ENCODE measurements at places on chromosomes 4 and X.

DNA sequence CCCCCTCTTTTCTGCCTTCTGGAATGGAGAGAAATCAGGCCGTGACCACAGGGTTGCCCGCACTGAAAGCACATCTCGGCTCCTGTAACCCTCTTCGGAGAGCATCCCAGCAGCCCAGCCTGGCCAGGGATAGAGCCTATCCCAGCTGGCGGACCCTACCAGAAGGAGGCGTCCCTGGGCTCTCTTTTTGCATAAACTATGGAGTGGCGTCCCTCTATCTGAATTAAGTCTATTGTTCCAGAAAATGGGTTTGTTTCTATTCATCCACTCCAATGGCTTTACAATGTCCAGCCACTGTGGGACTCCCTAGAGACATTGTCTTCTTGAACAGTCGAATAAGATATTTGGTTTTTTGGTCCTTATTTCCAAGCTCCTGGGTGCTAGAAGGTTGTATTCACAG, 689 bp upstream of the NHSL2 start:
- no peak for DNase-seq

GRCh38 chr4:48347282-48347921, 6.1 kb downstream of the SLAIN2 start:
- no peak for DNase-seq

GRCh38 chr4:61913619-61914018, 713.5 kb downstream of the ADGRL3 start:
- no peak for DNase-seq

- DNase-seq: no peak
Observed at GRCh38 chr4:23614284-23614892, 275.5 kb downstream of the PPARGC1A start.

DNA sequence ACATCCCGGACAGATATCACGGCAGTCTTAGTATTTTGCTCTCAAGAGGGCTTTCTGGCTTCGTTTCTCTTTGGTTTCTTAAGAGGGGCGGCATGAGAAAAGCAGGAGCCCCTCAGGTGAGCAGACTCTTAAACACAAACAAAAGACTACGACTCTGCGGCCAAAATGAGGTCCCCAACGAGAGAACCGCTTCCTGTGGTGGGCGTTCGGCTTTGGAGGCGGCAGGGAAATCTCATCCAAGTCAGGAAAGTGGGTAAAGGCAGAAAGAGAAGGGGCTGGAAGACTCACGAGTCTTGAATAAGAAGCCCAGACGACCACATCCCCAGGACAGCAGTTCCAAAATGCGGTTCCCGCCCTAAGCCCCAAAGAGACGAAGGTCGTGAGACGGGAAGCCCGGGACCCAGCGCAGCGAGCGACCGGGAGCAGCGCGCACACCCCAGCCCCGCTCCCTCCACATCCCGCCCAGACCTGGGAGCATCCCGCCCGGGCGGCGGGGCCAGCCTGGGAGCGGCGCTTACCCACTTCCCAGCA, 409 bp downstream of the UGDH start:
- DNase-seq: peak; percentile 0

DNA sequence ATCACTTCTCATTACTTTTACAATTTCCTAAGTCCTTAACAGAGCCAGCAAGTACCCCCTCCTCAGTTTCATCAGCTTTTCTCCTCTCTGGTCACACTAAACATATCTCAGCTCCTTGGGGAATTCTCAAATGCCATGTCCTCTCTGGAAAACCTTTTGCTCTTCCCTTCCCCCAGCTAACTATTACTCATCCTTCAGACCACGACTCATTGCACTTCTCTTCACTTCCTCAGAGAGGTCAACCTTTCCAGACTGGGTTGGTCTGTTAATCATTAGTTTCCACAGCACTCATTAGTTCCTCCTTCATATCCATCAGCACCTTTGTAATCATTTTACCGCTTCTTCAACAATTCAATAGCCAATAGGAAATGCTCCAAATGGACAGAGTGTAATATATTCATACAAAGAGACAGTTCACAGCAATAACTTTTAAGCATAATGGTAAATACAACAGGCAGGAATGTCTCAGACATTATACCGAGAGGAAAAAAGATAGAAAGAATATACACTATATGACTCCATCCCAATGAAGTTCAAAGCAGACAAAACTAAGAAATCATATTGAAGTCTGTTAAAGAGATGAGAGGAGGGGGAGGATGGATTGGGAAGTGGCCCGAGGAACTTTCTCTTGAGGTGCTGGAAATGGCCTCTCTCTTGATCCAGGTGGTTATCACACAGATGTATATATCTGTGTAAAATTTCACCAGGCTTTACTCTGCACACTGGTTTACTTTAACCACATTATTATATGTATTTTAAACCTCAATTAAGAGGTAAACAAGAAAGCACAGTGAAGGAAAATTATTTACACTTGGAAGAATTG, 39.6 kb downstream of the DDX60L start:
- no peak for DNase-seq

- no peak for DNase-seq
Observed at GRCh38 chr4:75639124-75639695, 8.9 kb upstream of the CDKL2 start.

DNA sequence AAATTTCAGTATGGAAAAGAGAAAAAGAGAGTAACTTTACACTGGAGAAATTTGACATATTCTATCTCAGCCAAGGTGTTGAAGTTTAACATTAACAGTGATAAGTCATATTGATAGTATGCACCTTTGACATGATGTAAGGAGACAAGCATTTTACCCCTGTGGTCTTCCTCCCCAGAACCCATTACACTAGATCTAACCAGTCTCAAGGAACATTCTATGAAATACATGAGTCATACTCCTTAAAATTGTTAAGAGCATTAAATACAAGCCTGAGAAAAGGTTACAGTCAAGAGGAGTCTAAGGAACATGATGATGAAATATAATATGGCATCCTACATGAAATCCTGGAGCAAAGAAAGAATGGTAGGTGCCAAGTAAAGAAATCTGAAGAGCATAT, 1151.3 kb upstream of the IGFBP7 start:
- no peak for DNase-seq

- no peak for DNase-seq
Observed at GRCh38 chr4:3040452-3041191, 33.7 kb downstream of the HTT-AS start.

DNA sequence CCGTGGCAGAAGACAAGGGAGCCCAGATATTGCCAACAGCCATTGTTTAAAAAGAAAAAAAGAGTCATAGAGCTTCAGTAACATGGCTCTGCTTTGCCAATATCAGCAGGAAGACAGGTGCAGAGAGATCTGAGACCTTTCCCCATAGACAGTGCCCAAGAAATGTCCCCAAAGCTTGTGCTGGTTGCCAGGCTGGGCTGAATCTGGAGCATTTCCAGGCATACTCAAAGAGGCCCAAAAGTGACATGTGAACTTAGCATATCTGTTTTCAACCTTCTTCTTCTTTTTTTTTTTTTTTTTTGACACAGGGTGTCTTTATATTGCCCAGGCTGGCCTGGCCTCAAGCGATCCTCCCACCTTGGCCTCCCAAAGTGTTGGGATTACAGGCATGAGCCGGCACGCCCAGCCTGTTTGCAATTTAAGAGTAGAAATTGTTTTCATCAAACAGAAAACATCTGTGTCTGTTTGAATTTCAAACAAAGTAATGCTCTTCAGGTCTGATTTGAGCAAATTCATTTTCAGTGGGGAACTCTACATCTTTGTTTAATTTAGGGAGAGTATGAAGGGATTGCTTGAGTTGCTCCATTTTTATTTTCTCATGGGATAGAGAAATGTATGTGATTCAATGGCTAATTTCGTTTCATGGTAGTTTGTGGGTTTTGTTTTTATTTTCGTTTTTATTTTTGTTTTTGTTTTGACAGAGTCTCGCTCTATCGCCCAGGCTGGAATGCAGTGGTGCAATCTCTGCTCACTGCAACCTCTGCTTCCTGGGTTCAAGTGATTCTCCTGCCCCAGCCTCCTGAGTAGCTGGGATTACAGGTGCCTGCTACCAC, 56.6 kb upstream of the RBM47 start:
- DNase-seq: no peak

- DNase-seq: no peak
Observed at GRCh38 chr4:177091515-177091914, 218.2 kb upstream of the NEIL3 start.

DNA sequence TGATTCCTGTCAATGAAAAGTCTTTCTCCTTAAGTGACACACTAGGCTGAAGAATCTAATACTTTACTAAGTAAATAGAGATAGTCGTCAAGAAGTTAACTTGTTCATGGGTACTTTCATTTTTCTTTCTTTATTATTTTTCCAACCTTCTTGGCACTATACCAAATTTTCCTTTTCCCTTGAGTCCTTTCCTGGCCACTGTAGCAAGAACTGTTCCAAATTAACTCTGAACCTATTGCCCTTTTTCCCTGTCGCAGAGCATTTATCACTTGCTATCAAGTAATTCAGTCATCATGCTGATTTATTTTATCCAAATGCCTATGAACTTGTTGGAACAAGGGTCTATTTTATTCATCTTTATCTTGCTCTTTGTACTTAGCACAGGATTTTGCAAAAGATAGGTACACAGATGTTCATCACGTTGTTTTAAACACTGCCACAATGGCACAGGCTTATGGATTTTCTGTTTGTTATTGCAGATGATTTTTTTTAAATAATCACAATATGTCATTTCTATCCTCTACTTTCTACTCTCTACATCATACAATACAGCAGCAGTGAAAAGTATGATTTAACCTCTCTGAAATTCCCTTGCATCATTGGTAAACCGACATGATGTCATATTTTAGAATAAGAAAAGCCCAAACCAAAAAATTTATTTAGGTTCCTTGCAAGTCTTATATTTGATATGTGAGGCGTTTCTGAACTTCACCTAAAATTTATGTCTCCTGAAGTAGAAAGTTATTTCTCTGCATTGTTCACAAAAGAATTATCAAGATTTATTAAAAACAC, 2352.3 kb downstream of the PCDH7 start:
- no peak for DNase-seq

DNA sequence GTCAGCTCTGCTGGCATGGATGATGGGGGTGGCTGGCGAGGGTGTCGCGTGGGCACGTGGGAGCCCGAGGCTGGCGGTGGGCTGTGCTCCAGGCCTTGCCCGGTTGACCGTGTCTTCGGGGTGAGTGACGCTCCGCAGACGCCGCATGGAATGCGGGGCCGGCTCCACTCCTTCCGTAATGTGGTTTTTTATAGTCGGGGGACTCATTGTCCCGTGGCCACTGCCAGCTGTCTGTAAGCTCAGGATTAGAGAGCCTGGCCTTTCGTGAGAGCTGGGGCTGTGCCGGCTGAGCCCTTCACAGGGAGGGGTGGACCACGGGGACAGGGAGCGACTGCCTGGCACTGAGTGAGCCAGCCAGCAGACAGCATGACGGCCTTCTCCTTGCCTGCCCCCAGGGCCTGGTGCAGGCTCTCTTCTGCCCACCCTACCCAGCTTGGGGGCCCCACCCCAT, 20.4 kb downstream of the DOK7 start:
- DNase-seq: no peak

- DNase-seq: no peak
Observed at GRCh38 chr4:3469386-3470243, 6.5 kb downstream of the DOK7 start.

DNA sequence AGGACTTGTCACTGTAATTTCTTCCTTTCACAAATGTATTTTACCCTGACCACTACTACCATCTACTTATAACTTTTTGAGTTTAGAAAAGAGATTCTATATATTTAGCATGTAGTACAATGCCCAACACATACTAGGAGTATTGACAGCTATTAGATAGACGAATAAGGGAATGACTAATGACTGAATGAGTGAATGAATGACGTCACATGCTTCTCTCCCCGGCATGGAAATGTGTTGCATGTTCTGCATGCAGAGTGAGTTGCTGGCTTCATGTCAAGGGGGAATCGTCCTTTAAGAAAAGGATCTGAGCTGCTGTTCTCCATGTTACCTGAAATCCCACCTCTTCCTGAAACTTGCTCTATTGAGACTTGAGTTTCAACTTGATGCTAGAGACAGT, 87.4 kb upstream of the AMELX start:
- DNase-seq: no peak

DNA sequence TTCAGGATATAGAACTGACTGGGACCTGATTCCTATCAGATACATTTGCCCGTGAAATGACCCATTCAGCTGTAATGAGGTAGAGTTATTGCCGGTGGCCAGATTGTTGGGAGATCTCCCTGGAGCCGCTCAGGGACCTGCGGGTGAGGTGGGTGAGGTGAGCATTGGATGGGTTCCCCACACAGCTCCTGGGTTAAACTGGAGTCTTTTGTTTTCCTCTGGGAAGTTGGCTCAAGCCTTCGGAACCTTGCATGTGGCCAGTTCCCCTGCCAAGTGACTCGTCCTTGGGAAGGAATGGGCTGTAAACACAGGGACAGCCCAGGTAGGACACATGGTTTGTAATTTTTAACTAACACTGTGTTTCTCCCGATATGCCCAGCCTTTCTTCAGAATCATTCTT, 31.6 kb upstream of the KIT start:
- DNase-seq: no peak

DNA sequence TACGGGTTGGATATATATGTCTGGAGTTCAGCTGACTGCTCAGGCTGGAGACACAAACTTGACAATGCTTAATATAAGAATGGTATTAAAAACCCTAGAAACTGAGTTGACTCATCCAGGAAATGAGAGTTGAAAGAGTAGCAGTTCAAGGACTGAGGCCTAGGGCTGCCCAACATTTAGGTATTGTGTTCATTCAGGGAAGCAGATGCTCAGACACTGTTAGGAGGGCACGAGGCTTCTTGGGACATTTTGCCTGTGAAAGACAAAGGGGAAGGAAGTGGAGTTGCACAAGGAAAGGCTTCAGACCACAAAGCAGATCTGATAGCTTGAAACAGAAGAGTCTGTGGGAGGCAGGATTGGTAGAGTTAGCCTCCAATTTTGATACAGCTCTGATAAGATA, 52.0 kb upstream of the HS3ST1 start:
- DNase-seq: no peak

DNA sequence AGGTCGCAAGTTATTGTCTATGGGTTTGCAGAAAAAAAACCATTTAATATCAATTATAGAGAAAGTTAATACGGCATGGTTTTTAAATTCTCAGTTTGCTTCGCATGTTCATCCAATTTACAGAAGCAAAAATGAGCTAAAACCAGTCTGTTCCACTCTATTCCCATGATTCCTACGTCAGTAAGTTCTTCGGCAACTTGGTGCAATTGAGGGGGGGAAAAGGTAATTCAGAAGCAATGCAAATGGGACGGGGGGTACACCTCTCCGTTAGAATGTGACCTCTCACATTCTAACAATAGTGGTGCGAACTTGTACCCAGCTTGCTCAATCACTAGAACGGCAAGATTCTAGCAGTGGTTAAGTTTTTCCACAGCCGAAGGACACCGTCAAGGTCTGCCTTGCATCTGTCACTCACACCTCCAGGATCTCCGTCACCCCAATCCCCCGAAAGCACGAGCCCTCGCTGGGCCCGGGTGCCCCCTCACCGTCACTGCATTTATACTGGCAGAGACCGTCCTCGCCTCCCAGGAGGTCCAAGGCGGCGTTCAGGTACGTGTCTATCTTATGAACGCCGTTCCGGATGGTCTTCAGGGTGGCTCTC, 653 bp downstream of the PLA2G12A start:
- peak; percentile 2 for DNase-seq

GRCh38 chr4:186570193-186570996, 15.0 kb upstream of the MTNR1A start:
- DNase-seq: no peak

Measured in stimulated activated CD8-positive, alpha-beta memory T cell treated with anti-CD3 and anti-CD28 coated beads, Interleukin-7, amount 100 ng/mL, for 24 hours (primary cell).